ENCODE measurements at places on chromosomes 7 and 10.

- no peak for DNase-seq
Measured at GRCh38 chr7:25567430-25567829, 339.1 kb upstream of the NPVF start.

DNA sequence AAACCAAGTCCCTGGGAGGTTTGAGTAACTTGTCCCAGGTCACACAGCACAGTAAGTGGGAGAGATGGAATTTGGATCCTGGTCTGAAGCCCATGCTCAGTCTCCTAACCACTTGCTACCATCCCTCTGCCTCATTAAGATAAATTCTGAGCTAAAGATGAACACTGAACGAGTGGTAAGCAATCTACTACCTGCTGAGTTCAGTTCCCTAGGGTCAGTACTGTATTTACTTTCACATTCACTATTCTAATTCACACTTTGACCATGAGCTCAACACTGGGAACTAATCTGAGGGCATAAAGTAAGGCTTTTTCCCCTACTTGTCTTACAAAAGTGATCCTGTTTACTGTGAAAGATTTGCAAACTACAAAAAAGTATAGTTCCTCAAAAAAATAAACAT lies 2.4 kb downstream of the UROS start:
- DNase-seq, result no peak

DNA sequence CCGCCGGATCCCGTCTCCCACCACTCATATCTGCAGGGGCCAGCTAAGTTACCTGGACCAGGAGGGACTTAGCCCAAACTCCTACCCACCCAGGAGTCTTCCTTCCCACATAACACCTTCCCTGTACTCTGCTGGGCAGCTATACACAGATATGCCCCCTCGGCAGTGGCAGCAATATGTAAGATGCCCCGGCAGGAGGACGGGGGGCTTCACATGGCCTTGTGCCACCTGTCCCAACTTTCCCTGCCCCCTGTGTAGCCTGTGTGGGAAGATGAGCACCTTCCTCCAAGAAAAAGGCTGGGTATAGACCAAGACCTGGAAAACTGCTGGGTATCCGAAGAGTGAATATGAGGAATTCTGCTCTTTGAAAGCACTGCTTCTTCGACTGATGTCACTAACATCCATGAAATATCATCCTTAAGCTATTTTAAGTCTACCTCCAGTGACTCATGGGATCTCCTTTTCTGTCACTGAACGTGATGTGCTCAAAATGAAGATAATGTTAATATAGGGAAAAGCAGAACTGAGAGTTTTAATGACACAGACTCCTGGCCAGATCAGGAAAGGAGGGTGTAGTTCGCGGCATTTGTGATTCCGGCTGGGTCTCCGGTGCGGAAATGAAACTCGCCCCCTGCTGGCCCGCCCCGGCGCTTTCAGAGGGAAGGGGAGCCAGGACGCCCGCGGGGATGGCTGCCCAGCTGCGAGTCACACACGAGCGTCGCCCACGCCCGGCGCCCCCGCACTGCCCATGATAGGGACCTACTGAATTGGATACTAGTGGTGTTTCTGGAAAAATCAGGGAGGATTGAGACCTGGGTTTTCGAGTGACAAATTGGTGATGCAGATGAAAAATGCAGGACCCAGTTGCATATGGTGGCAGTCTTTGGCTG lies 256.9 kb upstream of the NFE2L3 start:
- DNase-seq, result peak; percentile 59

GRCh38 chr7:124773339-124773738 lies 7.7 kb upstream of the GPR37 start:
- no peak for DNase-seq

DNA sequence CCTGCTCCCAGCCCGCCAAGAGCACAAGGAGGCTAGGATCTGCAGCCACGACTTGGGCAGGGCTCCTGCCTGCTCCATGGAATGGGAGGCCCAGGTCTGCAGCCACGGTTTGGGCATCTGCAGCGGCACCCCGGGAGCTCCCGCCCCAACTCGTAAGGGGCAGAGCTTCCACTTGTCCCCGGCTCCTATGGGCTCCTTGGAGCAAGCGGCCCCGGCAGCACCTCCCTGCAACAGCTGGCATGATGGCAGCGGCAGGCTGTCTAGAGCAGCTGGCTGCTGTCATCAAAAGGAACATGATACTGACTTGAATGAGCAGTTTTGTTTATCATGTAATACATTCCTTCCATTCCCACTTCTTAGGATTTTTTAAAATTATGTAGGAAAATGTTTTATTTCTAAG lies 684.0 kb upstream of the FOXK1 start:
- DNase-seq, result no peak

GRCh38 chr10:126674741-126675515 lies 4.4 kb upstream of the C10orf90 start:
- no peak for DNase-seq
